ENCODE measurements at places on chromosomes 1 and 21. TPM values are rescaled to one million over a fixed set of nuclear protein-coding genes. Genes with fewer than 3 reads are reported as not detected.

DNA sequence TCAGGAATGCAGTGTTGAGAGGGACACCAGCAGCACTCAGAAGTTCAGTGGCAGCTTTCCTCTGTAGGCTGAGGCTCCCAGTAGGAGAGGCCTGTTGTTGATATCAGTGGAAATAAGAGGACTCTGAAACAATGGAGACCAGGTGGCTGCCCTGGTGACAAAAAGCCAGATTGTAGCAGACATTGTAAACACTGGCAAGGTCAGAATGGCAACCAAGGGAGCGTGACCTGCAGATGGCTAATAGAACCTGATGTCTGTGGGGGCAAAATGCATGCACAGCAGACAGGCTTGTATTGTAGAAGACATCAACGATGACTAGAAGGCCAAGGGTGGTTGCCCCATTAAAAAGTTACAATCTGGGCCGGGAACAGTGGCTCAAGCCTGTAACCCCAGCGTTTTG, 53.1 kb upstream of the GPR37L1 start:
- DNase-seq = no peak

- DNase-seq = no peak
Measured at GRCh38 chr1:221794079-221794670, 52.3 kb upstream of the DUSP10 start.

The PBX1 gene
- 81.6 TPM for total RNA-seq

GRCh38 chr1:92623187-92623778, 136.6 kb upstream of the GFI1 start:
- no peak for DNase-seq

DNA sequence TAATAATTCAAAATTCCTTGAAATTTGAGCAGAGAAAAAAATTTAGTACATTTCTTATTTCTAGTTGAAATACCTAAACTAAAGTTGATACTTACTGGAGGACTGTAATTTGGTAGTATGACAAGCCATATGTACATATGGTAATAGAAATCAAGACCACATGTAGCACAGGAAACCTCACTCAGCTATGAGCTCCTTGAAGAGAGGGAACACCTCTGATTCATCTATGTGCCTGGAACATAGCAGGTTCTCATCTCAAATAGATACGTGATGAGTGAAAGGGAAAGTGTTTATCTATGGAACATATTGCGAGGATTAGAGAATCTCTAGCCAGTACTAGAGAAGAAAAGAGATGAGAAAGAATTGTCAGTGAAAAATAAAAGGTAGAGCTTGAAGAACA, 47.9 kb upstream of the GNG4 start:
- DNase-seq = no peak
